ENCODE measurements at places on chromosomes 13 and 19. TPM values are rescaled to one million over a fixed set of nuclear protein-coding genes. Genes with fewer than 3 reads are reported as not detected.

DNA sequence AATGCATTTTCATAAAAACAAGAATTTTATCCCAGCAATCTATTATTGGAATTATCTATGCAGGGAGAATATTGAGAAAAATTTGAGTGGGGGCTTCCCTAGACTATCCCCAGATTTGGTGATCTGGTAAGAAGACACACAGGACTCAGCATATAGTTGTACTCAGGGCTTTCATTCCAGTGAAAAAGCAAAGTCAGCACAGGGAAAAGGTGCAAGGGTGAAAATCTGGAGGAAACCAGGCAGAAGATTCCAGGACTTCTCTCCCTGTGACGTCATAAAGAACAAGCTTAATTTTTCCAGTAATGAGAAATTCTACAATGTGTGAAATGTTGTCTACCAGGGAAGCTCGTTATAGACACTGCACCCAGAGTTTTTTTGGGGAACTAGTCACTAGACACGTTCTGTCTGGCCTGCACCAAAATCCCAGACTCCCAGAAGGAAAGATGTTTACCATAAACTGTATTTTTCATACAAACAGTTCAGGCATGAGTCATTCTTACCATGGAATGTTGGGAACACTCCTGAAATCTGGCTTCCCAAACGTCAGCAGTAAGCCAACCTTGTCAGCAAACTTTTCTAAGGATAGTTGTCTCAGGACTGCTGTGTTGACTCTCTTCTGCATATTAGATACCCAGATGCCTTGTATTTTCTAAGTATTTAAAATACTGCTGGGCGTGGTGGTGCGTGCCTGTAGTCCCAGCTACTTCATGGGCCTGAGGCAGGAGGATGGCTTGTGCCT, 107.4 kb downstream of the DNAJC3 start:
- DNase-seq, result no peak

GRCh38 chr13:98274921-98275487, 97.9 kb upstream of the RNF113B start:
- DNase-seq, result no peak

GRCh38 chr19:47886010-47886559, at the start of gene SULT2A1:
TSS of gene SULT2A1 (minus strand) at chr19:47886315. CDS start at chr19:47886257, 58 bp downstream.
- DNase-seq, result no peak

GRCh38 chr13:102405499-102406100, 3.8 kb upstream of the FGF14 start:
- DNase-seq, result no peak

- DNase-seq, result no peak
Measured at GRCh38 chr19:9700229-9700981, 25.5 kb upstream of the ZNF562 start.

Gene PSPN
- 0.86 TPM for total RNA-seq

Gene ZNF382
- total RNA-seq, result 13.0 TPM

Gene FGF21
- not detected for total RNA-seq

Gene CEACAM20
- not detected for total RNA-seq

Gene PROZ
- not detected for total RNA-seq

Gene ZNF441
- 3.7 TPM for total RNA-seq

All from heart left ventricle (tissue), 16 donors.